Bone marrow (tissue), 2 donors: ENCODE measurements at places on chromosomes 7 and 10.

DNA sequence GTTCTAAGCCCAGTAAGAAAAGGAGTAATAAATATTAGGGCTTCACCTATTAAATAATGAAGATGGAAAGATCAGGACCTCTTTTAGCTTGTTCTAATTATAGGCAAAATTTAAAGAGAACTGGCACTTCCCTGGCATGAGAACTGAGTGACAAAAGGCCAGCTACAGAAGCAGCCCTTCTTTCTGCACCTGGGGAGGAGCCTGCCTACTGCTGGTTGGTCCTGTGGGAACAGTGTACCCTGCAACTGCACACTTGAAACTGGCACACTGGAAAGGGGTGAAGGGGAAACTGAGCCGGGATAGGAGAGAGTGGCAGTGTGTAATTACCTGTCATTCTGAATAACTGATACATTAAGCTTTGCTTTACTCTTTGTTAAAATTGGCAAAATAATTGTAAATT lies 80.4 kb downstream of the SHH start:
- DNase-seq, result no peak

GRCh38 chr7:44881066-44881600 lies 4.2 kb downstream of the PURB start:
- no peak for DNase-seq

GRCh38 chr7:151361193-151361959 lies 19.8 kb downstream of the NUB1 start:
- no peak for DNase-seq

DNA sequence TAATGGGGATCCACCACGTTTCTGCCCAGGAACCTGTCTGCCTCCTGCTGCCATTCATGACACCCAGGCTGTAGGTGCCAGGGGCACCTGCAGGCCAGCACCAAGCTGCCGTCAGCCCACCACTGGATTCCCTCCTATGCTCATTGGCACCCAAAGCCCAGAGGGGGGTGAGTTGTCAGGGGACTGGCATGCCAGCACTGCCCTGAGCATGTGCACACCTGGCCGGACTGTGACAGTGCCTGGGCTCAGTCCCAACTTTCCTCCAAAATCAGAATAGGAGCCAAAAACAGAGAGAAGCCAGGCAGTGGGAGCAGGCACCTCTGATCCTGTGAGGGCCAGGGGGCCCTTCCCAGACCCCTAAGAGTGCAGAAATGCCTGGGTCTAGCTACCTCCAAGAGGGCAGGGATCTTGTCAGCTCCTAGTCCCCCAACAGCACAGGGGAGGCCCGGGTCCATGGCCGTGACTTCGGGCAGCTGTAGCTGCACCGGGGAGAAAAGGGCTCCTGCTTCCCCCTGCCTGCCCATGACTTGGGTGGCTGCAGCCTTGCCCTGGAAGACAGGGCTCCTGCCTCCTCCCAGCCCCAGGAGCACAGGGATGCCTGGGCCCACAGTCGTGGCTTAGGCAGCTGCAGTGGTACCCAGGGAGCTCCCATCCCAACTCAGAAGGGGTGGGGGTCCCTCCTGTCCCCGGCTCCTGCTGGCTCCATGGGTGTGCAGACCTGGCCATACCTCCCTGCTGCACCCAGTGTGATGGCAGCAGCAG lies 249.8 kb upstream of the DKK1 start:
- DNase-seq, result no peak

DNA sequence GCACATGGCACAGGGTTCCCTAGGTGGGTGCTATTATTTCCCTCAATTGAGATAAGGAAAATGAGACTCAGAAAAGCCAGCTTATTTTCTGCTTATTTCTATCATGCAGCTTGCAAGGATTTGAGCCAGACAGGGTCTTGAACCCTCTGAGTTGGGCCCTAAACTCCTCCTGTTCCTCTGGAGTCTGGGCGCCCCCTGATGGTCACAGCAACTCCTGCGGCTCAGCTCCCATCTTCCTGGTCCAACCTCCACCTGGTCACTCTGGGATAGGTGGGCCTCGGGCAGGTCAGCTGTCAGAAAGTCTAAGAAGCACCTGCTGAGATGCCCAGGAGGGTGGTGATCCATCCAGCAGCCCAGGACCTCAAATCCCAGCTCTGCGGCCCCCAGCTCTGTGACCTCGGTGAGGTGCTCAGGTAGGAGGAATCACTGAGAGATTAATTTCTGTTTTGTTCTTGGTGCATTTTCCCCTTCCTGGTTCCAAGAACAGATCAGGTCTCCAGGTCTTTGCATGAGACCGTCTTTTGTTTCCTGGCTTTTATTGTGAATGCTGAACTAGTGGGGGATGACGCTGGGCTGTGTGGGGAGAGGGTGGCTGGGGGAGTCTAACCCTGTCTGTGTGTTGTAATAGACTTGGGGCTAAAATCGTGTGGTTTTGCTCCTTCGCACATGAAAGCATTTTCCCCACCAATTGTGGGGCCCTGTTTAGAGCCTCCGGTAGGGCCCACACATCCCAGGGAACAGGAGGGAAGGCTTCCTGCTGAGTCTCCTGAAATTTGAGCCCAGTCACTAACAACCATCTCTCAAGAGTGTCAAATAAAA lies 32.8 kb downstream of the TMEM130 start:
- no peak for DNase-seq

- no peak for DNase-seq
These were observed 275.4 kb downstream of the GLRX3 start for GRCh38 chr10:130411496-130412085.

DNA sequence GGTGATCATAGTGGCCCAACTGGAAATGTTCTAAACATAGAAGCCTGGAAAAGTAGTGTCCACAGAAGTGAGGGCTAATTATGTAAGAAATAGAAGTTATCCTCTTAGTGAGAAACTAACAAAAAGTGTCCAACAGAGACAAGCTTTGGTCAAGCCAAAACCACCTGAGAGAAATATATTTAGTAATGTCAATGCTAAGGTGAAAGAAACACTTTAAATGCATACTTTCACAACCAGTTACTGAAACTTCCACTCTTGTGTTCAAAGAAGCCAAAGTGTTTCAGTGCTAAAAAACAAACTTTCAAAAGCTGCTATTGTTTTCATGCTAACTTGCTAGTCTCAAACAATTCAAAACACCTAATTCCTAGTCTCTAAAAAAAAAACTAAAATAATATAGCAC lies 18.1 kb downstream of the RAB11FIP2 start:
- no peak for DNase-seq

DNA sequence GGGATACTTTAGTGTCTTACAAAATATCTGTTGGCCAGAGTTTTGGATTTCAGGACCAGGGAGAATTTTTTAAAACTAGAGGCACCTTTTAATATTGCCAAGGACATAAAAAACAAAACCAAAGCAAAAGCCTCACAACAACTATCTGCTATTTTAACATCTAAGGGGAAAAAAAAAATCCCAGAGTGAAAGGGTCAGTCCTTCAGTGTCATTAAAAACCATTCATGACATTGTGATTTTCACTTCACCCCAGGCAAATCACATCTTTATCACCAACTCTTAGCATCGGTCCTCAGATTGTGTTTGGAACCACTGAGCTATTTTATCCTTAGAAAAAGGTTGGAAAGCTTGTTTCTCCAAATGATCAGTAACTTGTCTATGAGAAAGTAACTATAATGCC lies 10.7 kb downstream of the CEP41 start:
- DNase-seq, result no peak

GRCh38 chr10:132335189-132336063 lies 3.4 kb downstream of the LRRC27 start:
- no peak for DNase-seq

DNA sequence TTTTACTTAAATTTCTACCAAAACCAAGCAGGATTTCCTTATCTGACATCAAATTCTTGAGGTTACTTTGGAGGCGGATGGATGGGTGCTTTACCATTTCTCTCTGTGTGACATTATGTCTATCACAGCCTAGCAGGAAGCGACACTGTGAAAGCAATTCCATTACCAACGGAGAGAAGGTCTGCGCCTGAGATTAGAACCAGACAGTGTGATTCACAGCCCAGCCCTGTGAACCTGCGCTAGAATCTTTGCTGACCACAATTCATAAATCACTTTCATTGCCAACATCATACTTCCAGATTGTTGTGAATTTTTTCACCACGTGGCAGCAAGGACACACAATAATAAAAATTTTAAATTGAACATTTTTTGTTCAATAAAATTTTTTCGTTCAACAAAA lies 126.5 kb downstream of the CUBN start:
- peak; percentile 87 for DNase-seq

DNA sequence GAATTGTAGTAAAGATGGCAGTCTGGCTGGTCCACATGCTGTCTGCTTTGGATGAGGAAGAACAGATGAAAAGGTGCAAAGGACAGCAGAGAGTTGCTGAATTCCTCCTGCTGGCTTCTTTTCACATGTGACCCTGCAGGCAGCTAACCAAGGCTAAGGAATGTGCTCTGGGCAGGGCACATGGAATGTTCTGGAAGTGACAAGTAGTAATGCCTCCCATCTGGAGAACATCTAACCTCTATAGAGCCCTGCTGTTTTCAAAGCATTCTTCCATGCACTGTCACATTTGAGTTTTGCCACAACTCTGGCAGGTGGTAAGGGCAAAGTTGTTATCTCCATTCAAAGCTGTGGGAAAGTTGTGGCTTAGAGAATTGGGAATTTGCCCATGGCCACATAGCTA lies 208.8 kb downstream of the STK31 start:
- DNase-seq, result no peak

DNA sequence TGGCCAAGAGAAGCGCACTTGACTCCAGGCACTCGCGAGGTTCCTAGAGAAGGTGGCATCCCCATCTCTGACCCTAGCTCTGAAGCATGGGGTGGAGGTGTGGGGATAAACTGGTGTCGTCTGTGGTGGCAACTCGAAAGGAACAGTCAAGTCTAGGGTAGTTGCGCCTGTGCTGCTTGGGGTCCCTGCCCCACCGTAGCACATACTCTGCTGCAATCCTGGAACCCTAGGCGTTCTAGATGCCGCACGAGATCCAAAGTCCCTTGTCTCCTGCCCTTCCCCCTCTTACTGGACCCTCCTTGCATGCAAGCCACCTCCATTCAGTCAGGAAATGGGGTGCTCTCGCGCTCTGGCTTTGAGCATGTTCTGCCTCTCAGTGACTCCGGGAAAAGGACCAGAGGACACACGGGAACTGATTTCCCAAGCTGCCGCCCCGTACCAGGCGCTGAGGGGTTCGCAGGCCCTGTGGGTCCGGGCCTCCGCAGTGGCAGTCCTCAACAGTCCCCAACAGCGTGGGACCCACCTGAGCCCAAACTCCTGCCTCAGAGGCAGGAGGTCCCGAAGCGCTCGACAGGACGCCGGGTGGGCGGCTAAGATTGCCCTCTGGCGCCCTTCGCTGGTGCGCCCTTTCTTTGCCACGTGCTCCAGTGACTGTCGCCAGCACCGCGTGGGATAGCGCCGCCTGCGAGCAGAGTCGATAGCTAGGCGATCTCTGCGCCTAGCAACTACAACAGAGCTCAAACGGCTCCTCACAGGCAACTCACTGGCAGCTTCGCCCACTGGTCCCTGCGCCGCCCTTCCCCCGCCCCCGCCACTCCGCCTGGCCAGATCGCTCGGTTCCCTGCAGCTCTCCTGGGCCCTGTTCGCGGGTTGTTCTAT lies 452.0 kb downstream of the REEP3 start:
- no peak for DNase-seq

DNA sequence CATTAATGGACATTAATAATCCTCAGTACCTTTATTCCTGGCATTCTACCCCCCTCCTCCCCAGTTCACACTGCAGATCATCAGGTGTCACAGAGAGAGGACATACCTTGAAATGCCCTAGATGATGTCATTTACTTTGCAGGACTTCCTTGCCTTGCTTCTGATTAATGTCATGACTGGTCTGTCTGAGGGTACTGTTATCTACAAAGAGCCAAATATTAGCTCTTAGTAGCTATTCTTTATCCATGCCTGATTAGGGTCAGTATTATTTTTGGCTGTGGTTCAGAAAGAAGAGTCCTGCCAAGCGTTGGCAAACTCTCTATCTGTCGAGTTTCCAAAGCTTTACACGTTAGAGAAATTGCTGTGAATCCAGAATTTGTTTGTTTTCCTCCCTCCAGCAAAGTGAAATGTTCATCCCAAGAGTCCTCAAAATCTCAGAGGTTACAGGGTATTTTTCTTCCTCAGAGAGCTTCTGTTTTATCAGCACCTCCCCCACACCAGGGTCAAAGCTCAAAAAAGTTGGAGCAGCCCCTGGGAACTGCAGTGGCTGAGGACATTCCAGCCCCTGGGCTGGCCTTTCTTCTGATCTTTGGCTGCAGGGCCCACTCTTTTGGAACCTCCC lies 12.6 kb downstream of the SCD start:
- DNase-seq, result no peak

GRCh38 chr7:76409537-76409936 lies at the start of gene SSC4D:
Gene SSC4D (minus strand): TSS chr7:76409697. CDS start chr7:76404439, 5,258 bp downstream.
- no peak for DNase-seq

GRCh38 chr7:32928785-32929298 lies 28.4 kb upstream of the FKBP9 start:
- DNase-seq, result no peak

DNA sequence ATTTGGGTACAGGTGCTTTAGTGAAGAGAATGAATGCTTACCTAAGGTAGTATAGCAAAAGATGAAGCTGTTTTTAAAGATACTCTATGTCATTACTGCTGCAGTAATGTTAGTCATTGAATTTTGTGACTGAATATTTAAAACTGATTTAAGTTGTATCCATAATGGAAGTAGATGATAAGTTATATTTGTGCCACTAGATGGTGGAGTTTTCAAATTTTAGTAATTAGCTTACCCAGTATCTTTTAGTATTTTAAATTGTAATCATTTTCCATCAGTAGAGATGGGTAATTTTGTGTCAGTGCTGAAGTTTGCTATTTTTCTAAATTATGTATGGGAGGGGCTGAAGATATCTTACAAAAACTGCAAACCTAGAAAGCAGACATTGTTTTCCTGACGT lies 25.2 kb downstream of the HBP1 start:
- DNase-seq, result no peak

GRCh38 chr7:10703059-10703458 lies 270.6 kb upstream of the PHF14 start:
- DNase-seq, result no peak

GRCh38 chr10:127524908-127525665 lies 24.0 kb upstream of the NPS start:
- no peak for DNase-seq

DNA sequence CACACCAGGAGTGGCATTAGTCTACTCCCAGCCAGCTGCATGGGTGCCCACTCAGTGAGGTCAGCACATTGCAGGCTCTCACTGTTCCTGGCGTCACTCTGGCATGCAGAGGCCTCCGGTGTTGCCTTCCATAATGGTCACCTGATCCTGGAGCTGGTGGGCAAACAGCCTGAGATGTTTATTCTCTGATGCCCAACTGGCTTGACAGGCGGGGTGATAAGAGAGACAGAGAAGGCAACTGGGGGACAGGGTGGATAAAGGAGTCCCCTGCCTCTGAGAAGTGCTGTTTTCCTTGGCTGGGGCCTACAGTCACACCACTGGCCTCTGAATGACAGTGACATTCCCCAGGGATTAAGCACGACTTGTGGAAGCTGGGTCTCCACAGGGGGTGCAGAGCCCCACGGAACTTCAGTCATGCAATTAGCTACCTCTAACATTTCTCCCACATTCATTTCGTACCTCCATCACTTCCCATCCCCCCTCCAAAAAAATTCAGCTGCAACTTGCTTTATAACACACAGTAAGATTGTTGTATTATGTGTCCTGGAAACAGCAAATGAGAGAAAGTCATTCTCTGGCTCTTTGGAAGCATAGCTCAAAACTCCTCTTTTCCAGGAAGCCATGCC lies 7.1 kb upstream of the RBM20 start:
- DNase-seq, result no peak
